Fibroblast of skin of right quadriceps (primary cell): ENCODE measurements at places on chromosomes 1 and 21.

- peak; percentile 92 for DNase-seq
These were observed 2.0 kb upstream of the TRNP1 start for GRCh38 chr1:26991310-26992116.

- DNase-seq = peak; percentile 39
These were observed 63.2 kb downstream of the PRDM2 start for GRCh38 chr1:13763222-13763621.

DNA sequence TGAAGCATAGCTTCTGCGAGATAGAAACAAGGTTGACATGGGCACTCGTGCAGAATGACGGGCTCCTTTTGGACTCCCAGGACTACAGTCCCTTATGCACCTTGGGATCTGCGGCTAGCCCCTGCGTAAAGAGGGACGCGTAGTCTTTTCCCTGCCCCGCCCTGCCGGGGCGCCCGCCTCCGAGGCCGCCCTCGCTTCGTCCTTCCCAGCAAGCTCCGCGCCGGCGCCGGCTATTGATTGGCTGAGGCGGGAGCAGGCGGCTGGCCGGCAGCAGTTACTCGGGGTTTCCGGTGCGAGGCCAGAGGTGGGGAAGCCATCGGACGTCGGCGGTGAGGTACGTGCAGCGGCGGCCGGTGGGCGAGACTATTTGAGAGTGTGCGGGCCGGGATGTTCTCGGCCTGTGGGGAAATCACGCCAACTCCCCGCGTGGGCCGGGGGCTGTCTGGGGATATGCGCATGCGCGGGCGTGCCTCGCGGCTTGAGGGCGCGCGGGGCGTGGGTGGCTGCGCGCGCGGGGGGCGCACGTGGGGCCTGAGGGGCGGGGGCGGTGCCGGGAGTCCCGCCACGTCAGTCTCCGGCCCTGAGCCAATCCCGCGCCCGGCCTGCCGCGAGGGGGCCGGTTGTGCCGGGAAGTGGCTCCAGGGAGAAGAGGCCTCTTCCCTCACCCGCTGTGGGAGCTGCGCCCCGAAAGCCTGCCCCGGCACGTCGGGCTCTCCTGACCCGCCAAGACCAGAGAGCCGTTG, at the start of gene TXLNA:
TSS of gene TXLNA (plus strand) at position 233 of the 743 bp plus-strand sequence. CDS start 671 bp downstream, outside the sequence.
- DNase-seq = peak; percentile 91

GRCh38 chr1:68049941-68050878, at the start of gene DIRAS3:
TSS of gene DIRAS3 (minus strand) at chr1:68050627. CDS start at chr1:68047297, 3,330 bp downstream.
- peak; percentile 38 for DNase-seq

DNA sequence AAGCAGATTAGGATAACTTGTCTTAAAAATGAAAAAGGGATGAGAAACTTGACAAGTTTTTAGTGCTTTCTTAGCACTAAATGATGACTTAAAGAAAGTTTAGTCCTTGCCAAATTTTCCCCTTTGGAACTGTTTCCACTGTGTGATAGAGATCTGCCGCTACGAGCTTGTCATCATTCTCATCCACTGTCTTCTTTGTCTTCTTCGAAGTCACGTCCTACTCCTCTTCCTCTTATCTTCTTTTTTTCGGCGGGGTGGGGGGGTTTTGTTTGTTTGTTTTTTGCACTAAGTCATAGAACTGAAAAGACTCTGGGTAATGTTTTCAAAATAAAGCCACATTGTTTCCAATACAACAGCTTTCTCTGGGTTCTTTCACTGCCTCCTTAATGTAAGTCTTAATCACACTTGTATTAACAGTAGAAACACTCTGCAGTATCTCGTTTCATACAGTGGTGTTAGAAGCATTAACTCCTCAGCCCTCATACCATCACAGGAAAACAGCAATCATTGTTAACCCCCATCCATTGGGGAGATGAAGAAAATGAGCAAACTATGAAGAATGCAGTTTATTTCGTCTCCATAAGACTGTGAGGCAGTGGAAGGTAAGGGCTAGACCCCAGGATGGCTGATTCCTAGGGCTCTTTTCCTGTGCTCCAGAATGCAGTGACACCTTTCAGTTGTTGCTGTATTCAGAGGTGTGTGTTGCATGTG, 81.8 kb downstream of the OLFML2B start:
- DNase-seq = peak; percentile 52

GRCh38 chr1:197065559-197065958, 1.5 kb downstream of the F13B start:
- DNase-seq = peak; percentile 67

- DNase-seq = no peak
These were observed 5.0 kb upstream of the KRTAP12-1 start for GRCh38 chr21:44686843-44687561.

- DNase-seq = peak; percentile 97
These were observed 76.8 kb upstream of the AKT3 start for GRCh38 chr1:243926803-243927245.

DNA sequence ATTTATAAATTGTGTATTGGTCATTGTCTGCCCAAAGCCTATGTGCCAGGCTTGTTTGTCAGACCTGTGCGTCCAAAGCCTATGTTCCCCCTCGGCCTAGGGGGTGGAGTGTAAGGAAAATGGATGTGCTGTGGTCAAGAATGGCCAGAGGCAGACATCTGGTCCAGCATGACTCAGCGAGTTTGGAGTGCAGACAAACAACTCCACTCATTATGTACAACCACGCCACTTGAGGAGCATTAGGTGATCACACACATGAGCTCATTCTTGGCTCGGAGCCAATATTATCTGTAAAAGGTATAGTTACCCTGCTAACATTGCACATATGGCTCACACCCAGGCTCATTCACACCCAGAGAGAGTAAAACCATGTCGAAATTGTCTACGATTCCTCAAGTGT, 1047.6 kb upstream of the ADGRL4 start:
- DNase-seq = peak; percentile 48

DNA sequence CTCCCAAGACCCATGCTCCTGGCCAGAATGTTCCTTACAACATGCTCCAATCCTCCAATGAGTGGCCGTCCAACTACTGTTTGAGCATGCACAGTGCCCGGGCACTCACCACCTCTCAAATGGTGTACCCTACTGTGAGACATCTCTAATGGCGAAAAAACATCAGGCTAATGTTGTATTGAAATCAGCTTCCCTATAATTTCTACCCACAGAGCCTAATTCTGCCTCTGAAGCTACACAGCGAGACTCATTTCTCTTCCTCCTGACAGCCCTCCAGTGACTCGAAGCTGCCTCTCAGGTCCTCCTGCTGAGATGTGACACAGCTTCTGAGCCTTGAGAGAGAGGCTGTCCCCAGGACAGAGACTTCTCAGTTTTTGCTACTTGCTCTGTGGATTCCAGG, 130.7 kb downstream of the FAM78B start:
- DNase-seq = no peak

GRCh38 chr1:47515164-47515789, 77.4 kb downstream of the FOXD2 start:
- DNase-seq = no peak
